Amniotic epithelial cell (primary cell): ENCODE measurements at places on chromosomes 7 and 10.

DNA sequence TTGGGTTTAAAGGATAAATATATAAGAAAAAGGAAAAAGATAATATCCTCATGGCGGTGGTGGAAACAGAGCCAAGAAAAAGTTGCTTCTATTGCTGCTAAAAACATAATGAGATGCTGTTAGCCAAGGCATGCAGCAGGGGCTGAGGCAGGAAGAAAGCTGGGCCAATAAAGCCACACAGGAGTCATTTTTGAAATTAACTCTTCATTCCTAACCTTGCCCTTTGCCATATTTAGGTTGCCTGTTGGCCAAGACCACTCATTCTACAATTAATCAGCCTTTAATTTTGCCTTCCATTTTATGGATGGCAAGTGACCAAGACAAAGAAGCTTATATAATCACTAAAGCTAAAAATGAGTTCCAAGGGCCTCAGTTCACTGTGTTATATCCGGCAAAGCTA is 58.2 kb downstream of the ARMH3 start:
- DNase-seq, result no peak

DNA sequence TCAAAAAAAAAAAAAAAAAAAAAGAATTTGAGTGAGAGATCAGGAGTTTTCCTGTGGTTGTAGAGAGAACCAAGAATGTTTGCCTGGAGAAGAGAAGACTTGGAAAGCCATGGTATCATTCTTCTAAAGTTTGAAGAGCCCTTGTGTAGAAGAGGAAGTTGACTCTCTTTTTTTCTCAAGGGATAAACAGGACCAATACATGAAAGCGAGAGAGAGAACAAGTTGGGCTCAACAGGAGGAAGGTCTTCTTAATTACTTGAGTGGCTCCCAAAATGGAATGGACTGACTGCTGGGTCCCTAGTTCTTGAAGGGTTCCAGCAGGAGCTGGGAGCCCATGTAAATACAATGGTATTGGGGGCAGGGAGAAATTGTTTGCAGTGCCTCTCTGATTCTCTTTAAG is 173.3 kb upstream of the ADO start:
- no peak for DNase-seq

DNA sequence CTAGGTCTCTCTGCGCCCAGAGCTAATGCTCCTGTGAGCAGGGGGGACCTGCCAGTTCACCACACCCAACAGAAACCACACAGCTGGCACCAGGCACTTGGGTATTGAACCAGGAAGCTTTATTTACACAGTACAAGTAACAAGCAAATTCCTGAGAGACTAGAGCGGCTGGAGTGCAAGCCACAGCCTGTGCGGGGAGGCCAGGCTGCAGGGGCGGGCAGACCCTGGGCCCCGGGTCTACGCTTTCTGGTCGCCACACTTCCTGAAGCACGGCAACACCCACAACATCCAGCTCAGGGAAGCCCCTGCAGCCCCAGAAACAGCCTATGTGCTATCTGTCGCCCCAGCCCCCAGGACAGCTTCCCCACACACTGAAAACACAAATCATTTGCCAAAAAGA is 125.0 kb downstream of the FAM53B start:
- DNase-seq, result no peak

DNA sequence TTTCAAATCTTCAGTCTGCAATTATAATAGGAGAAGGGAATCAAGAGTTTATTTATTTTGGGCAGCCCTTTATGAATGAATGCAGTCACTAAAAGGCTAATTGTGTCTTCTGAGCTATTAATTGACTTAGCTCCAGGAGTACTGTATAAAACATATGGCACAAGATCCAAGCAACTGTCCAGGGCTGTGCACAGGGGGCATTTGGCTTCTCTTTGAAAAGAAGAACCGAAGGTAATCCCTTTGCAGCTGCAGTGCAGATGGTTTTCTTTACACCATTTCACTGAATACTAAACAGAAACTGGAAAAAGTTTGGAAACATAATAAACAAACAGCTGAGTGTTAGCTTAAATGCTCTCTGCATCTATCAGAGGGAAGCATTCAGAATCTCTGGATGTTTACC is 282.6 kb upstream of the LRRN3 start:
- DNase-seq, result no peak

DNA sequence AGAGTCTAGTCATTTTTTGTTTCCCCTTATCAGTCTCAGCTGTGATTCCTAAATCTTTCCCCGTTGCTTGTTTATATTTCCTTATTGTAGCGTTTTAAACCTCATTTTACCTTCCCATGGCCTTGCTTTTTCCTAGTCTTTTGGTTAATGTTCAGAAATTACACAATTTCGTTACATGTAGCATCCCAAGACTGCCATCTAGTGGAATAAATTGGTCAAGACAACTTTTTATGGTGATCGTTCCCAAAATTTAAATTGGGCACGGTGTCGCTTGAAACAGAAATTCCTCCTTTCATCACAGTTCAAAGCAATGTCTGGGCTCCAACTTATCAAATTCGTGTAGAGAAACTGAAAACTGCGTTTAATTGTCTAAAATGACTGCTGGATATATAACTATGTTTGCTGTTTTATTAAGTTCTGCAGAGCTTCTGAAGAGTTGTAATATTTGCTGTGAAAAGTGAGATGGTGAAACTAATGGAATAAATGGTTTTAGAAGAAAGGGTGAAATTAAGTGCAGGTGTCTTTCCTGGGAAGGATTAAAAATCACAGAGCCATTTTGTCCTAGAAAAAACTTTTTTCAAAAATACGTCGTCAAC is 370.2 kb downstream of the PHF14 start:
- peak; percentile 27 for DNase-seq

GRCh38 chr7:21413502-21413901 is 14.4 kb upstream of the SP4 start:
- no peak for DNase-seq

GRCh38 chr7:122453432-122453831 is 148.9 kb upstream of the FEZF1 start:
- no peak for DNase-seq

- DNase-seq, result no peak
These were observed 58.8 kb downstream of the WDR37 start for GRCh38 chr10:1114719-1115606.

DNA sequence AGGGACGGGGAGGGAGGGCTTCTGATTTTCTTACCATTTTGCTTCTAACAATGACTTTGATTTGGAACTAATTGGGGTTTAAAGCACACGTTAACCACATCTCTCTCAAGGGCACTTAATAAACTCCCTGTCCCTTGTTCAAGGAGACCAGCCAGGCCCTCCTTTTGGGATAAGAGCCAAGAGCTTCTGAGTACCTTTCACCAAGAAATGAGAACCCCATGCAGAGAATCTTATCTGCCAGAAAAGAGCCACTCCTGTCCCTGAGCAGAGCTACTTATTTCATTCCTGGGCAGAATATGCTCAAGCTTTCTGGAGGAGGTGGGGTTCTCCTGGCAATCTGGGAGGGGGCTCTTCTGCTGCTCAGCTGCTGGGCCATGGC is 574.6 kb downstream of the GALNT17 start:
- DNase-seq, result no peak

GRCh38 chr10:9910446-9910845 is 1107.2 kb upstream of the CELF2 start:
- DNase-seq, result no peak

GRCh38 chr7:31071645-31072029 is 19.5 kb downstream of the ADCYAP1R1 start:
- DNase-seq, result no peak

DNA sequence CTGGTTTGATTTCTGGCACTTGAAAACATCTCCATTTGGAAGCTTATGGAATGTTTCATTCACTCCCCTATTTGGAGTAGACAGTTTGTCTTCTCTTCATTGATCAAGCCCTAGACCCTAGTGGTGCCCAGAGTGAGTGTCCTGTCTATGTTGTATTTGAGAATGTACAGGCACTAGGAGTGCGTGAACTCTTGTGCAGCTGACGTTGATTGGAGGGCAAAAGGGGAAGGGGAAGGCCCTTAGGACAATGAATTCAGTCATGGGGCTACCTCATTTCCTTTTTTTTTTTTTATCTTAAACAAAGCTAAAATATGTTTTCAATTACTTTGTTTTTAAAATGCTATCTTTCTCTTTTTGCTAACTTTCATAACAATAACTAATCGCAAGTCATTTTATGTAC is 66.5 kb downstream of the ADD3 start:
- DNase-seq, result no peak

- no peak for DNase-seq
These were observed 207.9 kb upstream of the FOXP2 start for GRCh38 chr7:114206688-114207087.

DNA sequence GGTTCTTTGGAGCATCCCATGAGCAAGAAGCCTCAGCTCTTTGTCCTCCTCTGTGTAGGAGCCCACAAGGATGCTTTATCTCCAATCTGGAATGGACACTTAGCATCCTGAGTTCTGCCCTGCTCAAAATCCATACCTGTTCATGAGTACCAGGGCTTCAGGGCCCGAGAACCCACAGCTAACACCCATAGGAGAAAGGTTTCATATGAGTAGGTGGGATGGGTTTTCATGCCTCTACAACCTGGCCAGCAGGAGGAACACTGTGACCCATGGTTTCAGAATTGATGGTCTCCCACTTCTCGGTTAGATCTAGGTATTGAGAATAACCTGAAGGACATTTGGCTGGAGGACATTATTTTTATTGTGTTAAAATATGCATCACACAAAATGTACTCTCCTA is 57.8 kb downstream of the TBXAS1 start:
- no peak for DNase-seq

GRCh38 chr7:13411636-13412035 is 577.8 kb downstream of the ETV1 start:
- no peak for DNase-seq

DNA sequence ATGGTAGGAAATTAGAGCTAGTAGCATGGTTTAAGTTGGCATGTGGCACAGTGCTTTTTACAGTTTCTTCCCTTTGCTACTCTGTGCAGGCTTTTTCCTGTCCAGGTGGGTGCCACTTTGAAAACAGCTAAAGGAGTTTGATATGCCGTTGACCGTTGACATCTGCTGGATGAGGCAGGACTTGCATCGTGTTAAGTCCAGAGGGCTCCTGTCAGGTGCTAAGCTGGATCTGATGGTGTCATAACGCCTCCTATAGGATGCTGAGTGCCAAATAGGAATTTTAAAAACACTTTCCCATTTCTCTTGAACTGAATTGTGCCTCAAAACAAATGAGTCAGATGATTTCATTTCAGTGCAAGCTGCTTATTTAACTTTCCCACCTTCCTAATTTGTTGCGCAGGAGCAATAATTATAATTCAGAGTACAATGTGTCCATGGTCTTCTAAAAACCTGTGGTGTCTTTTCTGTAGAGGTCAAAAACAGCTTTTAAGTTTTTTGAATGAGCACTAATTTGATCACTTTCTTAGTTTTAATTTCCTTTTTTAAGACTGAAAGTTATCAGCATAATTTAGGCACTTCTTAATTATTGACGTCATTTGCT is 178.3 kb downstream of the CDCA7L start:
- DNase-seq, result peak; percentile 88

DNA sequence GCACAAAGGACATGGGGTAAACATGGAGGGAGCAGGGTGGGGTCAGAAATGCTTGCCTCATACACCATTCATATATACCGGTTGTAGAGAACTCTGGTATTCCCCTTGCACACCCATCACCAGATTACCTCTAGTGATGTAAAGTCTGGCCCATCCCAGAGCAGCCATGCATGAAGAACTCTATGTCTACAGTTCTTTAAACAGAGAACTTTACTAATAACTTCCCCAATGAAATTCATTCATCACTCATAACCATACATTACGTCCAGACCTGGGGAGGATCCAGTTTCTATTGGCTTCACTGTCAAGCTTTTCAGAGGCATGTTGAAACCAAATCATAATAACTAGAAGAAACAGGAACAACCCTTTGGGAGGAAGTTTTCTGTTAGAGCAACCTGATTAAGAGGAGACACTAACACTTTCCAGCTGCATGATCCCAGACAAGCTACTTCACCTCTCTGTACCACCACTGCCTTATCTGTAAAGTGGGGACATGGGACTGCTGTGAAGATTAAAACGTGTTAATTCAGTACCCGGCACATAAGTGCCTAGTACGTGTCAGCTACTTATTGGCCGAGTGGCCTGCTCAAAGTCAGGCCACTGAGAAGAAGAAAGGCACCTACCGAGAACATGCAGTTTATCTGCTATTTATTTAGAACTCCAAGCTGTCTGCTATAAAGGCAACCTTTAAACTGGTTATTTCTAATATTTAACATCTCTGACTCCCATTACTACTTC is 59.7 kb downstream of the IGF2BP3 start:
- DNase-seq, result no peak

- DNase-seq, result no peak
These were observed 111.2 kb upstream of the KIAA1217 start for GRCh38 chr10:24097751-24098207.

DNA sequence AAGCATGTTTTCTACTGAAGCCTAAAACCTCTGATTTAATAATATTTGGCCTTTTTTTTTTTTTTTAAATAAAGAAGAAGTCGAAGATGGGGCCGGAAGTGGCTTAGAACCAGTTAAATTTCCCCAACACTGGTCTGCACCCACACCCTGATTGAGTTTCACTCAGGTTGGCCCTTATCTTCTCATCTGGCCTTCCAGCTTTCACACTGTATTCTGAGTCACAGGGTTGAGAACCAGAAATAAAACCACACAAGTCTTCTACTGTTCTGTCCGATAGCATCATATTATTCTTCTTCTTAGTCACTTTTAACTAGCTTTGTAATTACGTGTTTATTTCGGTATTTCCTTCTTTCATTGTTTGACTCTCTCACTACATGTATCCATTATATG is 9.9 kb downstream of the ZNF365 start:
- peak; percentile 74 for DNase-seq

- no peak for DNase-seq
These were observed 147.8 kb upstream of the AUTS2 start for GRCh38 chr7:69450456-69450855.

DNA sequence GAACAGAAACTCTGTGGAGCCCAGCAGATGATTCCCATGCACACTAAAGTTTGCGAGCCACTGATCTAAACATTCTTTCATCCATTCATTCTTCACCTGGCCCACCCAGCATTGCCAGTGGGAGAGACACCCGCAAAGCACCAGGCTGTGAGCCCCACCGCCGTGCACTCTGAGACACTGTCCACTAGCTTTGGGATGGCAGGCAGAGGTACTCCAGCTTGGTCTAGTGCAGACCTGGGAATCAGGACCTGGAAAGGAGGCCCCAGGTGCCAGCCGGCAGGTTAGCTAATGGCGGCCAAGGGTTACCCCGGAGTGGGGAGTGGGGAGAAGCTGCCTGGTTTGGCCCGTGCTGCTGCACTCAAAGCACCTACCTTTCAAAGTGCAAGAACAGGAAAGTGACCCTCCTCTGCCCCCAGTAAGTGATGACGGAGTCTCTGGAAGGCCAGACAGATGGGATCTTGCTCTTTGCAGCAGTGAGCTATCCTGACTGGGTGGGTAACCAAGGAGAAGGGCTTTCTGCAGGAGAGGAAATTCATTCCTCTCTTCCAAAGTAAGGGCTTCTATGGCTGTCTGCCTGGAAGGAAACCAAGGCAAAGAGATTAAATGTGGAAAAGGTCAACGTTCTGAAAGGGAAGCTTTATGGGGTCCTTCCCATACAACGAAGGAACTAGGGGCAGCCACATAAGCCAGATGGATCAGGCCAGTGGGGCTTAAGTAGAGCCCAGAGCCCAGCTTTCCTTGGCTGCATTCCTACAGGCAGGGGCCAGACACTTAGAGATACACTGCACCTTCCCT is 74.2 kb upstream of the LRRC4 start:
- no peak for DNase-seq

- no peak for DNase-seq
These were observed 140.4 kb upstream of the NPY start for GRCh38 chr7:24143547-24143946.
